SHP77 (cell line): ENCODE measurements at places on chromosomes 1 and 21.
A peak's percentile ranks its signal among the peaks of the same experiment; 100 is the strongest.

GRCh38 chr1:97331165-97331564 lies 589.7 kb downstream of the DPYD start:
- no peak for DNase-seq

DNA sequence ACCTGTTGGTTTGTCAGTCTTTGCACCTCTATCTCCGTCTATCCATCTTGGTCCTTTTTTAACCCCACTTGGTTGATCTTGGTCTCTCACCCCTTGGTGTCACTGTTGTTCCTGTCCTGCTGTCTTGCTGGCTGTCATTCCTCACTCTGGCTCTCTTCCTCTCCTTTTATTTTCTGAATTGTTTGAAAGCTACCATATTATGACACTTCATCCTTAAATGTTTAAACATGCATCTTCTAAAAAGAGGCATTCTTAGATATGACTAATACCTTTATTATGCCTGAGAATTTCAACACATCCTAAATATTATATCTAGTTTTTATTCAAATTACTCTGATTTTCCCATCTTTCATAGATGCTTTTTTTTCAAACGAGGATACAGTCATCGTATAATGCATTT lies 37.0 kb downstream of the BACH1 start:
- no peak for DNase-seq

DNA sequence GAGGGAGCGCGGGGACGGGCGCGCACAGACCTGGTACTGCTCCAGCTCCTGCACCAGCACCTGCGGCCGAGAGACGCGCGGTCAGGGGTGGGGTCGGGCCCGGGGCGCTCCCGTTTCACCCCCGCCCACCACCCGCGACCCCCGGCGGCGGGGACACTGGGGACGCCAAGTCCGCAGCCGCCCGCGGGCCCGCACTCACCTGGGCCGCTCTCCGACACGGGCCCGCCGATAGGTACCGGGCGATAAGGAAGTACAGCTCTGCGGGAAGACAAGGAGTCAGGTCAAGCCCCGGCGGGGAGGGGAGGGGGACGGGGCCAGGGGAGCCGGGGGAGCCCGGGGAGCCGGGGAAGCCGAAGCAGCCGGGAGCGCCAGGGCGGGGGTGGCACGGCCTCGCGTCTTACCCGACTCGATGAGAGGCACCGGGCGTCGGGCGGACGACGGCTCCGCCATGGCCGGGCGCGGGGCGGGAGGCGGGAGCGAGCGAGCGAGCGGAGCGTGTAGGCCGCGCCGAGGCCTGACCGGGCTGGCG lies 326 bp downstream of the BRWD1 start:
- no peak for DNase-seq

- no peak for DNase-seq
Observed at GRCh38 chr1:241357366-241358340, 648 bp upstream of the RGS7 start.

DNA sequence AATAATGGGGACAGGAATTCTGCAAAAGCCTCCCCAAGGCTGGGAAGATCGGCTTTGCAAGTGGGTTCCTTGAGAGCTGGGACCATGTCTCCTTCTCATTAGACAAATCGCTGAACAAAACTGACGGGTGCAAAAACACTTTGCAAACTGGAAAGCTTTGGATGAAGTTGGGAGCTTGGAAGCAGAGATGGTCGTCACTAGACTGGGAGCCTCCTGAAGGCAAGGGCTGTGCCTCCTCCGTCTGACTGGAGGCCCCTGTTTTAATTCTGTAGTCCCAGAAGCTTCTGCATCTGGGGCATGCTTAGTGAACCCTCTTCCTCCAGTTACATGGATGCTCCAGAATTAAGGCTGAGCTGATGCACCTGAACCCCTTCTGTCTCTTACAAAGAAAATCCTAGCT lies 82.3 kb upstream of the IFFO2 start:
- DNase-seq: no peak

DNA sequence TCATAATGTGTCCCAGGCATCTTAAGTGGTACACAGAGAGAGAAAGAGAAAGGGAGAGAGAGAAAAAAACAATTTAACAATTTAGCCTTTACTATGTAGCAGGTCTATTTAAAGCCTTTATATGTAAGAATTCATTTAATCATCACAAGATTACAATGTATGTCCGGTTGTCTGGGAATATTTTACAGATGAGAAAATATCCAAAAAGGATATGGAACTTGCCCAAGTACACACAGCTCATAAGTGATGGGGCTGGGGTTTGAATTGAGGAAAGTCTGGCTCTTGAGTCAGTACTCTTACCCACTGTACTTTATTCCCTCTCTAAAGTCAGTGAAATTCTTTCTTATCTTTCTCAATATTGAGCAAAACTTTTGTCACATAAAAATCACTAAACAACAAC lies 104.6 kb downstream of the LYPLAL1 start:
- no peak for DNase-seq

GRCh38 chr1:5996641-5997270 lies 4.5 kb upstream of the NPHP4 start:
- DNase-seq: no peak

GRCh38 chr1:50724626-50725286 lies 235.3 kb downstream of the FAF1 start:
- DNase-seq: no peak

DNA sequence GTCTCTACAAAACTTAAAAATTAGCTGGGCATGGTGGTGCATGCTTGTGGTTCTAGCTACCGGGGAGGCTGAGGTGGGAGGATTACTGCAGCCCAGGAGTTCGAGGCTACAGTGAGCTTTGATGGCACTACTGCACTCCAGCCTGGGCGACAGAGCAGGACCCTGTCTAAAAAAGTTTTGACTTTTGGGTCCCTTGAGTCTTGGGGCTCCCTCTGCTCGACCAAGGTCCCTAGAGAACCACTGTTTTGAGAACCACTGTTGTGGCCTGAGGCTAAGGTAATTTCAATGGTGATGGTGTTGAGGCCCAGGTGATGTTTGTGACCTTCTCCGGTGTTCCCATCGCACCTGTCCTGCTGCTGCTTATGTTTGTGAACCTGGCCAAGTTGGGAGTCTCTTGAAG lies 3.1 kb upstream of the CAMTA1 start:
- no peak for DNase-seq

- no peak for DNase-seq
Observed at GRCh38 chr1:101025283-101025656, 314 bp downstream of the DPH5 start.

- no peak for DNase-seq
Observed at GRCh38 chr1:32303997-32304622, 12.2 kb downstream of the HDAC1 start.

- DNase-seq: no peak
Observed at GRCh38 chr1:178607718-178608408, 95.0 kb downstream of the TEX35 start.

- DNase-seq: no peak
Observed at GRCh38 chr1:245500546-245500945, 345.8 kb downstream of the KIF26B start.

DNA sequence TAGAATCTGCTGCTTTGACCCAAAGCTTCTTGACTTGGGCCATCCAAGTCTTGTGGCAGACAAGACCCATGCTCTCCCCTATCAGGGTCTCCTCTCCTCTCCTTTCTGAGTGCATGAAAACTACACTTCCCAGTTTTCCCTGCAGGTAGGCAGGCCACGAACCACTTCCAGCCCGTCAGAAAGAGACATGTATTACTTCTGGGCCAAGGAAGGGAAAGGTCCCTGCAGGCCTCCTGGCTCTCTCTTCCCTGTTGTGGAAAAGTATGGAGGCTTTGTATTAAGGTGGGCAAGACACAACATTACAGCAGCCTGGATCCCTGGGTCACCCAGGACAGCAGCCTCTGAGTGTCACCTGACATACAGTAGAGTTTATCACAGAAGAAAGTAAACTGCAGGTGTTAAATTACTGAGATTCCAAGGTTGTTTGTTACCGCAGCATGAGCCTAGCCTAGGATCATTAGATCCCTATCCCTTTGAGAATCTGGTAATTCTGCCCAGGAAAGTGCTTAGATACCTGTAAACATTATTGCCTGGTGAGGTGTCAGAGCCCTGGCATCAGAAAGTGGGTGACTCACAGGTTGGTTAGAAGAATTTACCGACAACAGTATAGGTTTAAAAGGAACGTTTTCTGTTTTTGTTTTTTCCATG lies 717.3 kb downstream of the MATN1 start:
- DNase-seq: no peak

DNA sequence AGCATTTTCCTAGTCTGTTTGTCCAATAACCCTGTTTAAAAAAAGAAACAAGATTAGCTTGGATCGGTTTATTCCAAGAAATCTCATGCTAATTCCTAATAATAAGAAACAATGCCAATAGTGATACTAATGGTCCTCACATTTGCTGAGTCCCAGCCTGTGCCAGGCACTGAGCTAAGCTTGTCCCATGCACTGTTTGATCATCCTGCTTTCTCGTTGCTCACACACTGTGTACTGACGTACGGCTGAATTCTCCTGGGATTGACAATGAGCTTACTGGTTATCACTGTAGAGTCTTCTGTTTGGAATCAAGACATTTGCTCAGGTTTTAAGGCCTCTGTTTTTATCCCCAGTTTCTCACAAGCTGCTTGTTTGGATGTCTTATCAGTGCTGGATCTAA lies 71.1 kb downstream of the CACNA1E start:
- DNase-seq: no peak

DNA sequence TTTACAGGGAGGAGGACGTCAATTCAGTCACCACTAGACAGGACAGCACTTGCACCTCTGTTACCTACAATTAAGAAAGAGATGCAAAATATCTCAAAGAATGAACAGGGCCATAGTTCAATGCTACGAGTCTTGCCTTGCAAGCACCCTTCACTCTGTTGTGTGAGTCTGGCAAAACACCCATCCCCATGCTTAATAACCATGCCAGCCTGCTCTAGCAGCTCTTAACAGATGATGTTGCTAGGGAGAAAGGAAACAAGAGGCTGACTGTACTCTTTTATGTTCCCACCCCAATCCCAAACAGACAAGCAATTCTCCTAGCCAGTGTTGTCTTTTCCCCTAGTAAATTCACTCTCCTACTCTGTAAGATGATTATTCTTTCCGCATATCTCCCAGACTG lies 5.3 kb downstream of the CBR1 start:
- DNase-seq: no peak

DNA sequence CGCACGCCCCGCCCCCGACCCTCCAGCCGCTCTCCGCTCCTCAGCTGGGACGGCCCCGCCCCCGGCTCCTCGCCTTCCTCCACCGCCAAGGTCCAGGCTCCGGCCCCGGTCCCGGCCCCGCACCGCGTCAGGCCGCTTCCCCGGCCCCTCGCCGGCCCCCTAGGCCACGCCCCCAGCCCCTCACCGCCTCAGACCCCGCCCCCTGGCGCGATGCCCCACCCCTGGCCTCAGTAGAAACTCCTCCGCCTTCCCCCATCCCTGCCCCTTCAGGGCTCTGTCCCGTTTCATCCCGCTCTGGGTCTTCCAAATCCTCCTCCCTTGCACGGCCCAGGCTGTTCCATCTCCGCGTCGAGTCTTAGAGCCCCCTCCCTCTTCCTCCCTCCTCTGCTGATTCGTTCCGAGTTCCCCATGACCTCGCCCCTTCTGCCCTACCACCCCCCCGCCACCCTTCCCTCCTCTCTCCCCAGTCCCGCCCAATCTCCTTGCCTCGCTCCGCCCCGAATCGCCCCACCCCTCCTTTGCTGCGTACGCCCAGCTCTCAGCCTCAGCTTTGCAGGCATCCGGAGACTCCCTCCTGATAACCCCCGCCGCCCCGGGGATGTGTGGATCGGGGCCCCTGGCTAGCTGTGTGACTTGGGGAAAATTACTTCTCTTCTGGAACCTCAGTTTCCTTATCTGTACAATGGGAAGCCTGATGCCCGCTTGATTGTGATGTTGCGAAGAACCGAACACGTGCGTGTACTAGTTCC lies 448 bp upstream of the ASAP3 start:
- DNase-seq: peak; percentile 74

- no peak for DNase-seq
Observed at GRCh38 chr1:215728169-215728568, 161.1 kb downstream of the KCTD3 start.

DNA sequence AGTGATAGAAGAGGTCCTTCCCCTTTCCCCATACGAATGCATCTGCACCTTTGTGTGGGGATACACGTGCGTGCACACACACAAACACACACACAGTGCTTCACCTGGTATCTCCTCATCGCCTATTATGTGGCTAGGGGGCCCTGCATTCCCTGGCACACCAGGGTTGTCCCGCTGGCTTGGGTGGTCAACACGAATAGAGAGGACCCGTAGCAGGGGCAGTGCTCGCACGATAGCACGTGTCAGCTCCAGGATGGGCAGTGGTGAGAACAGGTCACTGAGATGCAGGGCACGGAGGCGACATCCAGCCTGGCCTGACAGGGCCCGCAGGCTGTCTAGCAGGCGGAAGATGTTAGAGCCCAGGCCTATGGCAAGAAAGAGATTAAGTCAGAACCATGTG lies 22.4 kb downstream of the LRRC41 start:
- no peak for DNase-seq

DNA sequence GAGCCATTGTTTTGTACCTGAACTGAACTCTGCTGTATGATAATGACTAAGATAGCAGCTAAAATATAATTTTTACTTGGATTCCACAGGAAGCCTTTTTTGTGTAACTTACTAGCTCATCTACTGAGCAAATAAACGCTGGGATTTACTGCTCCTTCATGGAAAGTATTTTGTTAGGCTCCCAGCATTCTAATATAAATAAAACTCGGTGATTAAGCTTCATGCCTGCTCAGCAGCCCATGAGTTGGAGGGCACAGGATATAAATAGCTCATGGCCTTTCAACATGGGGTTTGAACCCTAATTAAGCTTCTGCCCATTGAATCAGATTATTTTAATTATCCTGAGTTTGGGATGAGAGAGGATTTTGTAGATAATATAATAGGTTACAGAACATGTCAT lies 180.0 kb downstream of the PCP4 start:
- no peak for DNase-seq

- no peak for DNase-seq
Observed at GRCh38 chr1:55480029-55480795, 265.0 kb upstream of the USP24 start.

- peak; percentile 44 for DNase-seq
Observed at GRCh38 chr1:45385302-45385701, 45.1 kb upstream of the MUTYH start.

- DNase-seq: no peak
Observed at GRCh38 chr1:158998037-158998780, 11.5 kb upstream of the IFI16 start.

DNA sequence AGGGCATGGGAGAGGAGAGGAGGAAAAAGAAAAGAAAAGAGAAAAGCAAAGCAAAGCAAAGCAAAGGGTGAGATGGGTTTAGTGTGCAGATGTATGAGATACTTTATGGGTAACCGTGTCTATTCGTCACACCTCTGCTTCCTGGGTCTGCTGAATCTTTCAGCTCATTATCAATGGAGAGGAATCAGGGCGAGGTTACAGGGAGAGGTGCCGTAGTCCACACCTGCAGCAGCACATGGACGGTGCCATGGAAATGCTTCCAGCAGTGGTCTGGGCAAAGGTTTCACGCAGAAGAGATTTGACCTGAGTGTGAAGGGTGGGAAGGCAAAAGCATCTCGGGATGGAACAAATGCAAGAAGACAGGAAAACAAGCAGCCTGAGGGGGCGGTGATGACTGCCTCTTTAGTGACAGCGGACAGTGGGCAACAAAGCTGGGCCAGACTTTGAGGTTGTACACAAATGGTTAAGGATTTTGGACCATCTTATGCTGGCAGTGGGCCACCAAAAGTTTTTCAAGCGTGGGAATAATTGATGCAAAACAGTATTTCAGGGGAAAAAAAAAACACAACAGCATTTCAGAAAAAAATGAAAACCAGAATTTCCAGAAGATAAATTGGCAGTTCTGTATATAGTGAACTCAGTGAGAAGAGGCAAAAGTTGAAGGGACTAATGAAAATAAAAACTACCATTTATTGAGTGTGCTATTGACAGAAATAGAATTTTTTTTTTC lies 19.5 kb upstream of the SRP9 start:
- DNase-seq: no peak

GRCh38 chr1:39144924-39145323 lies 59.6 kb upstream of the MACF1 start:
- no peak for DNase-seq
